ENCODE measurements at places on chromosomes 2 and 18. TPM values are rescaled to one million over a fixed set of nuclear protein-coding genes. Genes with fewer than 3 reads are reported as not detected.

- no peak for DNase-seq
Measured at GRCh38 chr2:71787108-71787415, 333.7 kb downstream of the DYSF start.

Gene ALPP
- polyA plus RNA-seq: not detected

DNA sequence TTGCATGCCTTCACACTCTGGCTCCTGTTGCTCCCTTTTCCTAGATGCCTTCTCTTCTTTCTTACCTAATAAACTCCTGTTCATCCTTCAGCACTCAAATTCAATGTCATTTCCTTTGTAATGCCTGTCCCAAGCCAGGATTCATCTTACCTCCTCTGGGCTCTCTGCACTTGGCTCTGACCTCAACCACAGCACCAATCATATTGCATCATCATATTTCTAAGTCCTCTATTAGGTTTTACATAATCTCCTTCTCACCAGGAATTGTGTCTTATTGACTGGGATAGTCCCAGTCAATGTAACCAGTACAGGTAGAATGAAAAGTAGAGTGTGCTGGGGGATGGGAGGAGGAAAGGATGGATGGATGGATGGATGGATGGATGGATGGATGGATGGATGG, 187.1 kb downstream of the NRP2 start:
- no peak for DNase-seq

Gene IL18R1
- 1.1 TPM for polyA plus RNA-seq

Gene PPM1G
- 72.7 TPM for polyA plus RNA-seq

GRCh38 chr2:141923657-141924056, 207.2 kb downstream of the LRP1B start:
- DNase-seq: peak; percentile 66

- no peak for DNase-seq
Measured at GRCh38 chr18:22109535-22109934, 59.9 kb upstream of the GATA6 start.

DNA sequence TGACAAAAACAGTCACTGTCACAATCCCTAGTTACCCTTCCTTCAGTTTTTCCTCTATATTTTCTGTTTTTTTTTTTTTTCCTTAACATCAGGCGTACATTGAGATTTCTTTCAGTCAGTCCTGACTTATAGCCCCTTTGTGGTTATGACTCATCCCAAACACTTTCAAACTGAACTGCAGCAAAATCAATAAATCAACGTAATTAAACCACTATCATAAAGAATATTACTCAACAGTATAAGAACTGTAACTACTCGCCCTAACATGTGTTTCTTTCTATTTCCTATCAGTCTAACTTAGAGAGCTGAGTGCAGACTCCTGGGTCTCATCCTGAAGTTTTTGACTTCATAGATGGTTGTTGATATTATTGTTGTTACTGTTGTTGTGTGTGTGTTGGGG, 523.5 kb downstream of the LRRTM4 start:
- DNase-seq: no peak

DNA sequence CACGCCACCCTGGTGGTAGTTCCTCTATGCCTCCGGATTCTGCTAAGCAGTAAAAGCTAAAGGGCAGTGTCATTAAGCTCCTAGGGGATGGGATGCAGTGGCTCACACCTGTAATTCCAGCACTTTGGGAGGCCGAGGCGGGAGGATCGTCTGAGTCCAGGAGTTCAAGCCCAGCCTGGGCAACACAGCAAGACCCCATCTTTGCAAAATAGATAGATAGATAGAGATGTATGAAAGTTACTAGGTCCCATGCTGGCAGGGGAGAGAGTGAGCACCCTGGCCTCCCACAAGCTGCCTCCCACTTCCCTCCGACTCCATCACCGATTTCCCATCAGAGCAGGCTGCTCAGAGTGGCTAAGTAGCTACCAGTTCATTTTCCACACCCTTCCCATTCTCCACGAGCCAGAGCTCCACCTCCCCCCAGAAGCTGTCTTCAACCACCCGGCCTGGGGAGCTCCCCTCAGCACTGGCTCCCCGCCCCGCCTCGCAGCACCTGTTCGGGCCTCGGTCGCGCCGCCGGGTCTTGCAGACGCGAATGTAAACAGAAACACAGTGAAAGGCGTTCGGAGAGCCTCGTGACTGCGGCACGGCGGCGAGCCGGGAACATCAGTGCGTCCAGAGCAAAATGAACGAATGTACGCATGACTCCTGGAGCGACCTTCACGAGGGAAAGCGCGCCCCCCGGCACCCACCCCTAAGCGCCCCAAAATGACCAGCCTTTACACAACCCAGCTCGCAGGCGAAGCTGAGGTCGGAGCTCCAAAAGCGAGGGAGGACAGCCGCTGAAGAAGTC, 598 bp upstream of the CEP68 start:
- no peak for DNase-seq

Gene HOXD12
- 0.14 TPM for polyA plus RNA-seq

GRCh38 chr2:75634945-75635344, 11.6 kb upstream of the MRPL19 start:
- no peak for DNase-seq

DNA sequence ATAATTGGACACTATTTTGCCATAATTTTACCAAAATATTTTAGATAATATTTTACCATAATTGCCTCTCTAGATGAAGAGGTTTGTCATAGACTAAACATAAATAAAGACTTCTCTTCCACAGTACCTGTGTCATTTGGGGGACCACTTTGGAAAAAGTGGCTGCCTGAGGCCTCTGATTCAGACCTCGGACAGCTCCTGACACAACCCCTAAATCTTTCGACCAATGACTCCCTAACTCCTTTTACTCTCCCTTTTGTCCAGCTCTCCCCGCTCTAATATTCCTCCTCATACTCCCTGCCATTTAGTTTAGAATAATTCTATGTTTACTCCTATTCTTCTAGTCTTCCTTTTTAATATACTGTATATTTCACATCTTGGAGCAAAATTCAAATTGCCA, 36.0 kb upstream of the UBE2E3 start:
- no peak for DNase-seq

DNA sequence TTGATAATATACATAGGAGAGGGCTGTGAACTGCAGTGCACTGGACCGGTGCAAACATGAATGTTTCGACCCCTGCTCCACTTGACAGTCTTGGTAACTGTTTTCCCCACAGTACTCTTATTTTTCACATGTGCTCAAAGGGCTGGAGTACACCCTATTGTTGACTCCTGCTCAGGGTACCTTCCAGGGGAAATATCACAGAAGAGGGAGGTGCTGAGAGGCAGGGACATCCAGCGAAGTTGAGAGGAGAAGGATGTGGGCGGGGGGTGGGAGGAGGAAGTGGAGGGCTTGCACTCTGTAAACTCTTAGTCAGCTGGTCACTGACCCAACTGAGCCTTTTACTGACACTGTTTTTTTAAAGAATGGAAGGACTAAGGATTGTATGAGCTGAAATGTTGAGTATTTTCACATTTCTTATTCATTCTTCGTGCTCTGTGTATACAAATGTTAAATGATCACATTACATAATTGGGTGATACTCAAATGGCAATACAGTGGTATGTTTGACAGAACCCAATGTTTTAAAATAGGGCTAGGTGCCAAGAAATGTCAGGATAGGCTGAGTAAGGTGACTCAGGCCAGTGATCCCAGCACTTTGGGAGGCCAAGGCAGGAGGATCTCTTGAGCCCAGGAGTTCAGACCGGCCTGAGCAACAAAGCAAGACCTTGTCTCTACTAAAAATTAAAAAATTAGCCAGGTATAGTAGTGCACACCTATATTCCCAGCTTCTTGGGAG, 10.0 kb downstream of the INPP4A start:
- DNase-seq: peak; percentile 30

DNA sequence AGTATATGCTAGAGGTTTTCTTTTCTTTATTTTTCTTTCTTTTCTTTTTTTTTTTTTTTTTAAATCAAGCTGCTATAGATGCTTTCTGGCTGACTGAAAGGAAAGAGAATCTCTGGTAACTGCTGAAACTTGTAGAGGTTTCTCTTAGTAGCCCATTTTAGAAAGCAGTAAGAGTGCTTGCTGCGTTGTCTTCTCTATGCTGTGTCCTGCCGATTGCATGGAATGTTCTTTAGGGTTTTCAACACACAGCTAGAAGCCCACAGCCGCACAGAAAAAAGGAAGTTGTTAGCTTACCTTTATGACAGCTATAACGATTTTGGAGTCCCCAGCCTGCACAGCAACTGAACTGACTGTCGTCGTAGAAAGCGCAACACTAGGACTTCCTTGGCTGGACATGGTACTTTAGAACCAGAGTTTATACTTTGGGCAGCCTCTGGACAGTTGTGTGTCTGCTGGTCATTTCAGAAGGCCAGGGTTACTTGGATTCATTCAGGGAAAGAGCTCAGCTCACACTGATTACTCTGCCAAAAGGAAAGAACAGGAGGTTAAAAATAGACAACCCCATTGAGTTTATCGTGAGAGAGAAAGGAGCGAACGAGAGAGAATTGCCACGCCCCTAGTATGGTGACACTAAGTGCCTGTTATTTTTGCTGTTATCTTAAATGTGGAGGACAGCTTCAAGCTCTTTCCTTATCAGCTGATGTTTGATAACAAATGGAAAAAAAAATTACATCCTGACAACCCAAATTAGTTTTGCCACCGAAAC, at the start of gene CCDC141:
CCDC141 (minus strand) TSS at position 592 of the 766 bp plus-strand sequence; CDS start at position 396, 196 bp downstream.
- DNase-seq: no peak

DNA sequence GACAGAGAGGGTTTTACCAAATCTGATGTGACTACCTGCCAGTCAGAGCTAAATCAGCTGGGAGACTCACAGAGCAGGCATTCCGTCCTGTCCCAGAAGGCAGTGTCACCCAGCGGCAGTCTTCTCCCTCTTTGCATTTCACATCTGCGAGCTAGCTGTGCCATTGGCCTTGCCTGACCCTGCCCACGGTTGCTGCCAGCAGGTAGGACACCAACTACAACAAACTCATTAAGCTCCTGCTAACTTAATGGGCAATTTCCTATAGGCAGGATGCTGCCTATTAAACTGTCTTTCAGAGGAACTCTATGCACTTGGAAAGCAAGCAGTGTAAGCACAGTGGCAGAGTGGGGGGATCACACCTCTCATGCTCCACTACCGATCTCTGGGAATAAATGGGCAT, 116.4 kb upstream of the CAPN13 start:
- DNase-seq: no peak

Gene C2orf76
- polyA plus RNA-seq: 23.4 TPM

GRCh38 chr18:389658-390357, 110.7 kb downstream of the COLEC12 start:
- DNase-seq: no peak

DNA sequence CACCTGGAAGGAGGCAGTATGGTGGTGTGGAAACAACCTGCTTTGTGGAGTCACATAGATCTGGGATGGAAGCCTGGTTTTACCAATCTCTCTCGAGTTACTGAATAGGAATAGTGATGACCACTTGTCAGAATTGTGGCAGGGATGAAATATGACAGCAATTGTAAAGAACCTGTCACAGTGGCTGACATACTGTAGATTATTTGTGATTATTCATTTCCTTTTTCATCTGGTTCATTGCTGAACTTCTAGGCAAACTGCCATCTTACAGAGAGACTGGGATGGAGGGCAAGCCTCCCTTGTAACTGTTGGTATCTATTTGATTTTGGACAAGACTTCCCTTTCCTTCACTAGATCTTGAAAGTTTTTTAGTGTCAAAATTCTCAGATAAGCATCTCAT, 42.0 kb downstream of the FMNL2 start:
- no peak for DNase-seq

Gene CHST9
- polyA plus RNA-seq: not detected

DNA sequence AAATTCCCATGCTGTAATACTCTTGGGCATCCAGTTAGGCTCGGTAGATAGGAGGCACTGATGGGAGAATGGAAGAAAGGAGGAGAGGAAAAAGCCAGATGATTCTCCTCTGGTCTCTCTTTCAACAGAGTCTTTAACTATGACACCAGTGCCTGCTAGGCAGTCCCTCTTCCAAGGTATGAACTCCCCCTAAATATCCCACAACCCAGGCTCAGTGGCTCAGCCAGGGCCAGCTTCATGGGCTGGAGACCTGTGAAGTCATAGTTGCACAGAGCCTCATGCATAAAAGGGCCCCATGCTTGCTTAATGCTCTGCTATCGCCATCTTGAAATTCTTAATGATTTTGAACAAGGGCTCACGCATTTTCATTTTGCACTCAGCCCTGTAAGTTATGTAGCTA, 869.2 kb upstream of the GCFC2 start:
- DNase-seq: no peak

- peak; percentile 60 for DNase-seq
Measured at GRCh38 chr2:178280244-178280852, 86.0 kb downstream of the OSBPL6 start.

- DNase-seq: no peak
Measured at GRCh38 chr2:149082079-149082478, 43.6 kb downstream of the LYPD6B start.

DNA sequence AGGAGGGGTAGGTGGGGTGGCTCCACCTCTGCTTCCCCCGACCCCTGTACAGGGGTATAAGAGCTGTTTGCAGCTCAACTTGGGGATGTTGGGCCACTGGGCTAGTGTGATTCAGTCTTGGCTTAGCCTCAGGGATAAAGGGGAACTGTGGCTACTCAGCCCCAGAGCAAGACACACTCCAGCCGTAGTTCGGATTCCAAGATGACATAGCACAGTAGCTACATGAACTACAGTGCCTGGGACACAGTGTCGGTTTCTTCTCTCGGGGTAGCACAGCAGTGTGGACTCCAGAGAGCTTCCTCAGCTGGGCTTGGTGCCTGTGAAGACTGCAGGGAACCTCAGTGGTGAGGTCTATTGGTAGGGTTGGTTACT, 21.1 kb downstream of the CARF start:
- no peak for DNase-seq

Gene MC5R
- polyA plus RNA-seq: not detected

DNA sequence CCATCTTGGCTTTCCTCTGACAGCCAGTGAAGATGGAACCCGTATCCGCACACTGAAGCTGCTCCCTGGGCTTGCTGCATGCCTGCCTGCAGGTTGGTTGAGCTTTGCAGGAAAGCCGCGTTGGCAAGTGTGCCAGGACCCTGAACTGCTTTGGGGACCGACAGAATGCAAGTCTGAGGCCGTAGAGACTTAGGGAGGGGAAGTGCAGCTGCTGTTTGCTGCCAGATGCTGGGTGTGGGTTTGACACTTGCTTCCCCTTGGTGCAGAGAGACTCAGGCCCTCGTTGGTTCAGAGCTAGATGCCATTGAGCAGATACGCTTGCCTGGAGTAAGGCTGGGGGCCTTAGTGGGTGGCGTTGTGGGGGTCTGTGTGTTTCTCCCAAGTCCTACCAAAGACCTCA, 13.1 kb upstream of the PHLPP1 start:
- DNase-seq: no peak

GRCh38 chr18:24362757-24363156, 34.9 kb downstream of the OSBPL1A start:
- no peak for DNase-seq

Gene RANBP2
- polyA plus RNA-seq: 12.0 TPM

- DNase-seq: no peak
Measured at GRCh38 chr2:76073992-76074604, 363.4 kb upstream of the GCFC2 start.

Gene CD28
- 0.10 TPM for polyA plus RNA-seq

Gene ABCB11
- not detected for polyA plus RNA-seq

DNA sequence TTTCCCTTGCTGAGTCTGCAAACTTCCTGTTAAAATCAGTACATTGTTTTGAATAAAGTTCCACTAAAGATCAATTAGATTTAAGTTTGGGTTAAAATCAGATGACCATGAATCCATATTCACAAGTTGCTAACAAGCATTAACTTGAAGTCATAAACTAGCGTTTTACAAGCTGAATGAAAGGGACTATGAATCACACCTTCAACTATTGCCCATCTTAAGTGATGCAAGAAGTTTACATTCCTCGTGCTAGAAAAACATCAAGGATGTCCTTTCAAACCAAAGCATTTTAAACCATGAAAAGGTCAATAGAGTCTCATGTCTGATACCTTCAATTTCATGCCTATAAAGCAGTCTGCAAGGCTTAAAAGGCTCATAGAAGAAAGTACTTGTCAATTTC, 257.2 kb upstream of the SYT4 start:
- DNase-seq: peak; percentile 42

Gene MLPH
- 14.9 TPM for polyA plus RNA-seq

Data from GM23248 (cell line).